ENCODE measurements at places on chromosomes 12 and 14.

GRCh38 chr14:91228112-91229004 is 16.1 kb downstream of the GPR68 start:
- no peak for DNase-seq

GRCh38 chr12:131061041-131061806 is 107.5 kb downstream of the ADGRD1 start:
- DNase-seq: no peak

DNA sequence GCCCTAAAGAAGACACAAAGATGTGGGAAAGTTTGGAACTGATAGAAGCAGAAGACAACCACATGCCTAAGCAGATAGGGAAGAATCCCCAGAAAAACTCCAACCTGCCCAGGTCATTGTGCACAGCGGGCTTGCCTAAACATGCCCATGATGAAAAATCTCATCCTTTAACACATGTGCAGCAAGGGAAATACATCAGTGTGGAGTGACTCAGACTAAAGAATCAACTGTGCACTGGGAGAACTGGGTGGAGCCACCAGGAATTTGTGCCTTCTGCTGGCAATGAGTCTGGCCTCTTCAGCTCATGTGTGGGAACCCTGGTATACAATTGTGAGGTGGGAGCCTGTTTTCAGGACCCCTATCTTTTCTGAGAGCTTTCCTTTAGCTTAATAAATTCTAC is 398.5 kb downstream of the FSCB start:
- DNase-seq: no peak

- DNase-seq: peak; percentile 20
Measured at GRCh38 chr12:3885277-3886094, 12.3 kb upstream of the PARP11 start.

- DNase-seq: no peak
Measured at GRCh38 chr12:48934312-48934706, 9.0 kb upstream of the FKBP11 start.

DNA sequence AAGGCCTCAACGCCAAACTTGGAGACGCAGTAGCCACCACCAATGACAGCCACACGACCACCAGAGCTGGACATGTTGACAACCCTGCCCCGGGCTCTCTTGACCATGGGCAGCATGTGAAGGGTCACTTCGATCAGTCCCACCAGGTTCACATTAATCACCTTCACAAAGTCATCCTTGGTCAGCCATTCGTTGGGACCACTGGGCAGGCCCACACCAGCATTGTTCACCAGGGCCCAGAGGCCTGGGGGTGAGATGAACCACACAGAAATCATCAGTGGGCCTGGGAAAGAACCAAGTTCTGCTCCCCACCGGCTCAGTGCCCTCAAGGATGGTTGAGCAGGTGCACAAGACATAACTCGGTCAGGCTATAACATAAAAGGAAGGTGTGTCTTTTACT is 4.0 kb downstream of the SDR9C7 start:
- no peak for DNase-seq

DNA sequence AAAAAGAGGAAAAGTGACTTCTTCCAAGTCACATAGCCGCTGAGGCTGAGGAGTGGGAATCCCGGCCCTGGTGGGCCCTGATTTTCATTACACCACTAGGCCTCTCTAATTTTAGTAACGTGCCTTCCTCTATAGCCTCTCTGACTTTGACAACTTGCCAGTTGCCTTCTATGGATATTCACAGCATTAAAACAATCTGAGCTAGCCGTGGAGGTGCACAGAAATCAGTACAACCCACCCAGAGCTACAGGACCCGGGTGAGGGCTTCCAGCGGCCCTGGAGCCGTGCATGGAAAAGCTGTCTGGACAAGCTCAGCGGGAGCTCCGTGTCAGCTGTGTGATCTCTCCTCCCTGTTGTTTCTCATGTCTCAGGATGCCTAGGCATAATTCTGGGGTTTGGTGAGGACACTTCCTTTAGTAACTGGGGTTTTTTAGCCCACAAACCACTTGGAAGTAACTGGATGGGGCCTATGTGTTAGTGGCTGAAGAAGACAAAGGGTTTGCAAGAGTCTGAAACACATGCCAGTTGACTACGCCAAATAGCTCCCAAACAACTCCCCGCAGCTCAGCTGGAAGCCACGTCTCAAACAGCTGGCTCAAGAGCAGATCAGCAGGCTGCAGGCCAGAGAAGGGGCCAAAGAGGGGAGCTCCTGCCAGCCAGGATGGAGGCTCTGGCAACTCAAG is 53.0 kb downstream of the SSH1 start:
- no peak for DNase-seq

GRCh38 chr12:39610436-39611025 is 9.1 kb downstream of the ABCD2 start:
- no peak for DNase-seq

- DNase-seq: no peak
Measured at GRCh38 chr12:58316926-58317325, 375.6 kb downstream of the ATP23 start.

DNA sequence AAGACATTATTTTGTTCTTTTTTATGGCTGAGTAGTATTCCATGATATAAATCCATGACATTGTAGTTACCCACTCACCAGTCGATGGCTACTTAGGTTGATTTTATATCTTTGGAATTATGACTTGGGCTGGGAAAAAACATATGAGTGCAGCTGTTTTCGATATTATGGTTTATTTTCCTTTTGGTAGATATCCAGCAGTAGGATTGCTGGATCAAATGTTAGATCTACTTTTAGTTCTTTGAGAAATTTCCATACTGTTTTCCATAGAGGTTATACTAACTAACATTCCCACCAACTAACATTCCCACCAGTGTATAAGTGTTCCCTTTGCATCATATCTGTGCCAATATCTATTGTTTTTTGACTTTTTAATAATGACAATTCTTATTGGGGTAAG is 29.9 kb upstream of the PTPRR start:
- no peak for DNase-seq

GRCh38 chr14:31106768-31107167 is 80.6 kb upstream of the STRN3 start:
- no peak for DNase-seq

- no peak for DNase-seq
Measured at GRCh38 chr14:76343386-76343785, 32.6 kb upstream of the ESRRB start.

- no peak for DNase-seq
Measured at GRCh38 chr14:89641495-89642175, 224.6 kb upstream of the FOXN3 start.

GRCh38 chr14:92122761-92123160 is 992 bp downstream of the CPSF2 start:
- no peak for DNase-seq

DNA sequence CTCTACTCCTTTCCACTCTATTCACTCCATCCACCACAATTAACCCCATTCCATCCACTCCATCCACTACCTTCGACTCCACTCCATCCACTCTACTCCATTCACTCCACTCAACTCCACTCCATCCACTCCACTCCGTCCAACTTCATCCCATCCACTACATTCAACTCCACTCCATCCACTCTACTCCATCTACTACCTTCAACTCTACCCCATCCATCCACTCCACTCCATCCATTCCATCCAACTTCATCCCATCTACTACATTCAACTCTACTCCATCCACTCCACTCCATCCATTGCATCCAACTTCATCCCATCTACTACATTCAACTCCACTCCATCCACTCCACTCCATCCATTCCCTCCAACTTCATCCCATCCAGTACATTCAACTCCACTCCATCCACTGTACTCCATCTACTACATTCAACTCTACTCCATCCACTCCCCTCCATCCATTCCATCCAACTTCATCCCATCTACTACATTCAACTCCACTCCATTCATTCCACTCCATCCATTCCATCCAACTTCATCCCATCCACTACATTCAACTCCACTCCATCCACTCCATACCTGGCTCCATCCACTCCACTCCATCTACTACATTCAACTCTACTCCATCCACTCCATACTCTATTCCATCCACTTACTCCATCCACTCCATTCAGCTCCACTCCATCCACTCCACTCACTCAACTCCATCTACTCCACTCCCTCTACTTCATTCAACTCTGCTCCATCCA is 16.4 kb downstream of the HNF1A start:
- no peak for DNase-seq

DNA sequence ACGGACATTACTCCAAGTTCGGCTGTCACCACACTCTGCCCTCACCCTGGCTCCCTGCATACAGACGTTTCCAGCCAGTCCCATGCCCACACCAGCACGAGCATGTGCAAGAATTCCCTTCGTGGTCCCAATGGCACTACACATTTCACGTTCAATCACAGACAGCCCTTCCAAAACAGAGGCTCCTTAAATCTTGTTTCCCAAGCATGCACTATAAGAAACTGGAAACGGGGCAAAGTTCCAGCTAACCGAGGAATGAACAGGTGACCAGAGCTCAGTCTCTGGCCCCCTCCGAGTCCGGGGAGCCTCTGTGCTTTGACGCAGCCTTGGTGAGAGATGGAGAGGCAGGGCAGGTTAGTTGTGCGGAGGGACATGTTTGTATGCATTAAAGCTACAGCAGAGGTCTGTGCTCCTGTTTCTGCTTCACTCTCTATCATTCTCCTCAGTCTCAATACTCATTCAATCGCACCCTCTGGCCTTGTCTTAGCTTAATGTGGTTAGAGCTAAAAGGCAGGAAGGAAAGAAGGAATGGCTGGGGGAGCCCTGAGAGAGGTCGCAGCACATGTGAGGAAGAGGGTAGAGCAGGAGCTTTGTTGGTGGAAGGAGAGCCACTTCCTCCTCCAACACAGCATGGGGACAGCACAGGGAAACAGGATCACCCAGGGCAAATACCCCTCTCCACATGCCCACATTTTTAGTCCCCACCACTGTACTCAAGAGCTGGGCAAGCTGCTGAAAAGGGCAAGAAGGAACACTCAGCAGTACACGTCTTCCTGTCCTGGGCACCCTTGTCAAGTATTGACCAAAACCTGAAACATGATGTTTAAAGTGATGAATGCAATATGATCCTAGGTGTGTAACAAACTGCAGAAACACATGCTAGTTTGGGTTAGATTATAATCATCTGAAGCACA is 12.2 kb upstream of the SELPLG start:
- no peak for DNase-seq

All from NCI-H1930 (cell line).